ENCODE measurements at places on chromosomes 4 and X. TPM values are rescaled to one million over a fixed set of nuclear protein-coding genes. Genes with fewer than 3 reads are reported as not detected.

ZNF157 gene
- 0.43 TPM for total RNA-seq

FGD1 gene
- total RNA-seq, result 3.6 TPM

NIPAL1 gene
- not detected for total RNA-seq

CFP gene
- total RNA-seq, result 0.17 TPM

MAGEA1 gene
- not detected for total RNA-seq

ANXA3 gene
- 1.6 TPM for total RNA-seq

SYNPO2 gene
- 1.3 TPM for total RNA-seq

PDZD4 gene
- total RNA-seq, result under 0.01 TPM

CAPN6 gene
- not detected for total RNA-seq

AMER1 gene
- 1.1 TPM for total RNA-seq

UGT2B17 gene
- total RNA-seq, result not detected

ANXA10 gene
- total RNA-seq, result 4.6 TPM

CXorf65 gene
- not detected for total RNA-seq

CNGA1 gene
- not detected for total RNA-seq

CHRDL1 gene
- total RNA-seq, result 3.8 TPM

GLOD5 gene
- total RNA-seq, result not detected

GPRASP2 gene
- total RNA-seq, result 24.5 TPM

TMPRSS11D gene
- under 0.01 TPM for total RNA-seq

EGF gene
- total RNA-seq, result 0.26 TPM

SCRG1 gene
- total RNA-seq, result 0.09 TPM

All from bronchial smooth muscle cell (primary cell).